ENCODE measurements at places on chromosomes 6 and 20. TPM values are rescaled to one million over a fixed set of nuclear protein-coding genes. Genes with fewer than 3 reads are reported as not detected.

The PREX1 gene
- 90.5 TPM for total RNA-seq

The TOMM34 gene
- total RNA-seq, result 76.8 TPM

The TMEM74B gene
- total RNA-seq, result not detected

The ID4 gene
- total RNA-seq, result not detected

The MROH8 gene
- total RNA-seq, result 3.0 TPM
